Memory B cell (primary cell): ENCODE measurements at places on chromosomes 11 and 22.

- H3K27ac ChIP-seq: no peak overlapping the region
- H3K4me1 ChIP-seq: no peaks in the 10 kb centered on the region
- no peak for DNase-seq
- H3K27me3 ChIP-seq: peaks cover 4% of the 10 kb centered on the region
Measured at GRCh38 chr22:49328630-49329405, 498.9 kb downstream of the BRD1 start.

- H3K27ac ChIP-seq: no peak overlapping the region
- H3K27me3 ChIP-seq: peaks cover 3% of the 10 kb centered on the region
- no peak for DNase-seq
- H3K4me3 ChIP-seq: no peak overlapping the region
Measured at GRCh38 chr11:104098132-104098531, 61.7 kb downstream of the DDI1 start.

DNA sequence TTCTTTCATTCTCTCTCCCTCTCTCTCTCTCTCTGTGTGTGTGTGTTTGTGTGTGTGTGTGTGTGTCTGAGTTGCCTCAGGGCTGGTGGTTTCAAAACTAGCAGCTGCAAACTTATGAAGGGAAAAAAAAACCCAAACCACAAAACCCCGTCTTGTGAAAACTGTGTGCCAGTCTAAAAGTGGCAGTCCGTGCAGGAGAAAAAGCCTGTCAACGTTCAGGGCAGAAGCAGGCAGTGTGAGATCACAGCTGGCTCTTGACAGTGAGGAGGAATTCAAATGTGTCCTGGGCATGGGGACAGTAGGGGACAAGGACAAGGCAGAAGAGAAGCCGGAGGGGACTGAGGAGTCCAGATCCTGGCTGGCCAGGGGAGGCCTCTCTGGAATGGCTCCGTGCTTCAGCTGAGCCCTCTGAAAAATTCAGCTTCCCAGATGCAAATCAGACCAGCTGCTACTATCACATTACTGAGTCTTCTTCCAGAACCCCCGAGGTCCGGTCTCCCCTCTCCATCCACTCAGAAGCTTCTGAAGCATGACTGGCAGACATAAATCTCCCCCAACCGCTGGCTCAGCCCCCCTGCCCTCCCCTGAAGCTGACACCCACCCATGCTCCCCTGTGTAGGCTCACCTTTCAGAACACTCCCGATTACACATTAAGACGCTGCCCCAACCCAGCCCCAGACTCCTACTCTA lies 31.9 kb downstream of the FLI1 start:
- peak; percentile 66 for DNase-seq
- peaks cover 21% of the 10 kb centered on the region for H3K36me3 ChIP-seq
- peak overlapping the region; percentile 80 for H3K4me3 ChIP-seq
- H3K27me3 ChIP-seq: no peaks in the 10 kb centered on the region

- peaks cover 2% of the 10 kb centered on the region for H3K4me1 ChIP-seq
- no peak for DNase-seq
- H3K27me3 ChIP-seq: peaks cover 6% of the 10 kb centered on the region
- H3K36me3 ChIP-seq: peaks cover 5% of the 10 kb centered on the region
Measured at GRCh38 chr11:101428918-101429317, 154.9 kb downstream of the TRPC6 start.

GRCh38 chr22:42892156-42892555 lies 35.1 kb upstream of the ARFGAP3 start:
- H3K4me1 ChIP-seq: peaks cover 54% of the 10 kb centered on the region
- DNase-seq: no peak
- no peak overlapping the region for H3K4me3 ChIP-seq
- no peaks in the 10 kb centered on the region for H3K27me3 ChIP-seq
